ENCODE measurements at places on chromosomes 2 and 18.

DNA sequence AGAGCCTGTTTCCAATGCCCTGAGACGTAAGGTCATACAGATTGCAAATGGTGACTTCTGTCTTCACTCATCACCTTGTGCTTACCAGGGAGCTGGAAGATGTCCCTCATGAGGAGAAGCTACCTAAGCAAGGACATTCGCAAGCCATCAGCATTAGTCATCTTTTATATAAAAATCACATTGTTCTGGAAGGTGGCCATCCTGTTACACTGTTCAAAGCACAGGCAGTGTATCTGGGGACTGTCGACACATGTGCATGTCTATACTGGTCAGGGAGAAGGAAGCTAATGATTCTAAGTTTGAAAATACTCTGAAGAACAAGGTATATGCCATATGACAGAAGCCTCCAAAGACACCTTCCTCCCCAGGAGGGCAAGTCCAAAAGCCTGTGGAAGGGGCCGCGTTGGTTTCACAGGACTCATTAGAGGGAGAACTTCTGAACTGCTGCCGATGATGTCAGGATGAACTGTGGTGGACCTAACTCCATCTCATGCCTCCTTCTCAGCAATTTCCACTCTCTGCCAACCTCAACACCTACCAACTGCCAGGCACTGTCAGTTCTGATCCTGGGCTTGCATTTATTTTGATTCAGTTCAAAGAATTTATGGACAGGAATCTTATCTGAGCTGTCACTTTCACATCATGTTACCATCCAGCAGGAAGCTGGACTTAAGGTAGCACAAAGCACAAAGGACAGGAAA is 39.4 kb downstream of the DNER start:
- no peak for DNase-seq

GRCh38 chr18:10322004-10322403 is 132.4 kb upstream of the APCDD1 start:
- no peak for DNase-seq

DNA sequence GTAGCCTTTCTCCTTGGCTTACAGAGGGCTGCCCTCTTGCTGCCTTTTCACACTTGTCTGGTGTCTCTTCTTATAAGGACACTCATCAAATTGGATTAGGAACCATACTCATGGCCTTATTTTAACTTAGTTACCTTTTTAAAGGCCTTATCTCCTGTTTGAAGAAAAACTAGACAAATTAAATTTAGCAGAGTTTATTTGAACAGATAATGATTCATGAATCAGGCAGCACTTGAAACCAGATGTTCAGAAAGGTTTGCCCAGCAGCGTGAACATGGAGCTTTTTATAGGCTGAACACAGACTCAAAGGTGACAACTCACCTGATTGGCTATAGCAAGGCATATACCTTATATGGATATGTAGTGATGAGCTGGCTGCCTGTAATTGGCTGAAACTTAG is 238.0 kb downstream of the GULP1 start:
- no peak for DNase-seq

GRCh38 chr2:53511549-53511948 is 256.1 kb upstream of the CHAC2 start:
- DNase-seq = no peak

- no peak for DNase-seq
These were observed 25.8 kb upstream of the KCNG3 start for GRCh38 chr2:42519624-42520023.

GRCh38 chr18:3607309-3608098 is 157.5 kb downstream of the TGIF1 start:
- DNase-seq = no peak

DNA sequence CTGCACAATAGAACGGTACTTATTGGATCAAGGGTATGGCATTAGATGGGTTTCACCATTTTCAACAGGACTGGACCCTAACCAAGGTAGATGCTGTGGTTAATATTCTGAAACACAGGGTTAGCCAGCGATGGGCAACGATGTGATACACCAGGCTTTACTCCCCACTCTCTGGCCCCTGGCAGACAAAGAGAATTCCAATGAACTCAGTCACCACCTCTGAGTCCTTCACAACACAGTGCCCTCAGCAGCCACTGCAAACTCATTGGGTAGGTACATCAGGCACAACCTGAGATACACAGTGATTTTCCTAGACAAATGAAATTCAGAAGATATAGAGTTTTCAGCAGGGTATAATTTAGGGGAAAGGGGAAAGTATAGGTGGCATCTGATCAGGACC is 634.5 kb downstream of the ZEB2 start:
- no peak for DNase-seq

- no peak for DNase-seq
These were observed 152.2 kb downstream of the ESCO1 start for GRCh38 chr18:21448299-21448698.

GRCh38 chr2:185955050-185955449 is 216.4 kb downstream of the FSIP2 start:
- no peak for DNase-seq

Data from G401 (cell line).